Stimulated activated CD8-positive, alpha-beta memory T cell treated with anti-CD3 and anti-CD28 coated beads, Interleukin-2, amount 100 ng/mL, for 48 hours (primary cell): ENCODE measurements at places on chromosomes 4 and X.

- no peak for DNase-seq
These were observed 473 bp upstream of the VAMP7 start for GRCh38 chrX:155880586-155881157.

DNA sequence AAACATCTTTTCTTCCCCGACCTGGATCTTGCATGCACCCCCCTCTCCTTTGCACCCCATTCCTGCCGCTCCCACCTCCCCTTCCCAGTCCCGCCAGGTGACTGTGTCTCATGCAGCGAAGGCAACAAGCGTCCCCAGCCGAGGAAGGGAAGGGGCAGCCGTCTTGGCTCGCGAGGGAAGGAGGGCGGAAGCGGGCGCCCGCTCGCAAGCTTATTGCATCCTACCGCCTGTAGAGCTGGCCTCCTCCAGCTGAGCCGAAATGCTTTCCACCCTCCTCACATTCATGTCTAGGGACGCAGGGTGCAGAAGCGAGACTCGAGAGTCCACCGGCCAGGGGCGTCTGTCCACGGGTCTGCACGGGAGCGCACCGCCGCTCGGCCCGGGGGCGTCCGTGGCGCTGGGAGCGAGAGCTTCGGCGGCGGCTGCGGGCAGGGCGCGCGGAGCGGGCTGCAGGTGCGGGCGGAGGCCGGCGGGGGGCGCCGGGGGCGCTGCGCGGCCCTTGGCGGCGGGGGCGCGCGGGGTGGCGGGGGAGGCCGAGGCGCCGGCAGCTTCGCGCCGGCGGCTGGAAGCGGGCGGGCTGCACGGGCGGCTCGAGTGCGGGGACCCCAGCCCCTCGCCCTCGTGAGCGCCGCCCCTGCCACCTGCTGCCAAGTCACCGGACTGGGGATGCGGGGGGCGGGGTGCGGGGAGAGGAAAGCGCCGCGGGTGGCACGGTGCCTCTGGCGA, at the start of gene KCNIP4:
KCNIP4 (minus strand) TSS at position 426 of the 726 bp plus-strand sequence.
- no peak for DNase-seq

DNA sequence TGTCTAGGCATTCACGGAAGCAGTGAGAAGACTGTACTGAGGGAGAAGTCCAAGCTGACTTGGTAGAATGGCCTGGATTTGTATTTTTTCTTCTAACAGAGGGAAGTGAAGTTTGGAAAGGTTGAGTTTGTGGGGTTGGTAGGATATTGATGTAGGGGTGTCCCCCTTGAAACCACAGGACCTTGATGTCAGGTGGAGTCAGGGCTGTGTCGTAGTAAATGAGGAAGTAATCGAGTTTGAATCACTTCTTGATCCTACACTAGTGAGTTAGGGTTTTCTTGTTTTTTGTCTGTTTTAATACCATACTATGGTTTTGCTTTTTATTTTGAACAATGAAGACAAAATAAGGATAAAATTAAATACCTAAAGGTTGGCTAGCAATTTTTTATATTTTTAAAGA, 30.1 kb upstream of the ANAPC4 start:
- DNase-seq: no peak

- DNase-seq: no peak
These were observed 1.8 kb downstream of the NOP14 start for GRCh38 chr4:2961421-2961810.

GRCh38 chr4:127997534-127998388, 32.6 kb downstream of the ABHD18 start:
- no peak for DNase-seq

- no peak for DNase-seq
These were observed 53.5 kb upstream of the SMIM31 start for GRCh38 chr4:164700471-164700870.

DNA sequence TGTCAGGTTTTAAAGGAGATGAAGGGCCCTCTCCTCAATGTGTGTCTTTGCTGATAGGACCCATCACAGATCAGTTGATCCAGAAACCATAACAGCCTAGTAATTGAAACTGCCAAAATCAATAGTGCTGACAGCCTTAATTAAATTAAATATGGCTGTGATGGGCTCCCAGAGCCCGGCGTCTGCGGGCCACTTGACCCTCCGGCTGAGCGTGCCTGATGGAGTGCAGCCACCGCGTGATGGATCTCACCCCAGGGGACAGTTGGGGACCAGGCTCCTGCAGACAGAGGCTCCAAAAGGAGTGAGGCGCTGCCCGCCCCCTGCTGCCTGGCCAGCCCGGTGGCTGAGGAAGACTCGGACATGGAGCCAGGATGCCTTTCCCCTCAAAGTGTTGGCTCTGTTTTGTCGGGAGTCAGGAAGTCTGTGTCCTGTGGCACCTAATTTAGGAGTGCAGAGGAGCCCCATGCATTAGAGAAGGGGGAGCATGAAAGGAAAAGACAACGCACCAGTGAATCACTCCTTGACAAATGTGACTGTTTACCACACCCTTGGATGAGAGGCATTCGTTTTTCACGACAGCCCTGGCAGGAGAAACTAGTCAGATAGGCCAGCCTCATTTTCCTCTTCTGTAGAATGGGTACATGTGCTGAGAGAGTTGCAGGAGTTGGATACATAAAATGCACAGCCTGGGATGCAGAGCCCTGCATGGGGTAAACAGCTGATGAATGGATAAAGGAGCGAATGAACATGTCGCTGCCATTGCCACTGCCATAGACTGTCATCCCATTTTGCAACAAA, 40.9 kb upstream of the MSX1 start:
- no peak for DNase-seq

DNA sequence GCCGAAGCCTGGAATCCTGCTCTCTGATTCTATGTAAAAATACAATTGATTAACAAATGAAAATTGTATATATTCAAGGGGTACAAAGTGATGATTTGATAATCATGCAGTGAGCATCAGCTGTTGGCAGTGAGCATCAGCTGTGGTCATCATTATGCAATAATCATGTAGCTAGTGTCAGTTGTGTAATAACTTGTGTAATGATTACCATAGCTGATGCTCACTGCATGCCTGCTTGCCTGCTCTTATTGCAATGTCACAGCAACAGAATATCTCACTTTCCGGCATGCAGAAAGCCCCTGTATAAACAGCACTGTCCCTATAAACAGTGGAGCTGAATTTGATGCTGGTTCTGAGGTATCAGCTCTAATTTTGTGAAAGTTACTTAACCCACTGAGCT, 46.8 kb downstream of the SULT1B1 start:
- DNase-seq: no peak

GRCh38 chrX:155612312-155613224, at the start of gene TMLHE:
Gene TMLHE, minus strand, starts transcription at chrX:155612952. Its CDS starts 67,676 bp downstream, at chrX:155545276.
- DNase-seq: peak; percentile 52

DNA sequence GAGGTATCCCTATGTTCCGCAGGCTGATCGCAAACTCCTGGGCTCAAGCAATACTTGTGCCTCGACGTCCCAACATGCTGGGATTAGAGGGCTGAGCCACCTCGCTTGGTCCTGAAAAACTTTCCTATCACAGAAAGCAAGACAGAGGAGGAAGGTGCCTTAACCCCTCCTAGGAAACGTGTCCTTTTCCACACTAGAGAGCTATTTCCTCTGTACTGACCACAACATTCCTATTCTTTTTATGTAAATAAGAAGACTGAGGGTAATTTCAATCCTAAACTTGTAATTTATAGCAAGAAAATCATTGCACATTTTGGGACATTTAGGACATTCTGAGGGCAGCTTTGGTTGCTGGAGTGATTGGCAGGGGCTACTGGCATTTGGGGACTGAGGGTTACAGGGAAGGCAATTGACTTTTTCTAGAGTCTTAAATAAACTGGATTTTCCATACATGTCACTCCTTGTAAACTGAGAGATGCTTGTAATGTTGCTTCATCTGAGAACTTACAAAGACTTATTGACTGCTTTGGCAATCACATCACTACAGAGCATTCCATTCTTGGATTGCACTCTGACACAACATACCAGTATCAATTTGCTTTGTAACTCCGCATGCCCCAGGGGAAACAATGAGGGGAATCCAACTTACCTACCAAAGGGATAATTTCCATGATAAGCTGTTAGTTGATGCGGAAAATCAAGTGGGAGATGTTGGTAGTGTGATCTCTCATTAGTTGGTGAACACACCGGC, 15.6 kb downstream of the XAGE3 start:
- DNase-seq: no peak

DNA sequence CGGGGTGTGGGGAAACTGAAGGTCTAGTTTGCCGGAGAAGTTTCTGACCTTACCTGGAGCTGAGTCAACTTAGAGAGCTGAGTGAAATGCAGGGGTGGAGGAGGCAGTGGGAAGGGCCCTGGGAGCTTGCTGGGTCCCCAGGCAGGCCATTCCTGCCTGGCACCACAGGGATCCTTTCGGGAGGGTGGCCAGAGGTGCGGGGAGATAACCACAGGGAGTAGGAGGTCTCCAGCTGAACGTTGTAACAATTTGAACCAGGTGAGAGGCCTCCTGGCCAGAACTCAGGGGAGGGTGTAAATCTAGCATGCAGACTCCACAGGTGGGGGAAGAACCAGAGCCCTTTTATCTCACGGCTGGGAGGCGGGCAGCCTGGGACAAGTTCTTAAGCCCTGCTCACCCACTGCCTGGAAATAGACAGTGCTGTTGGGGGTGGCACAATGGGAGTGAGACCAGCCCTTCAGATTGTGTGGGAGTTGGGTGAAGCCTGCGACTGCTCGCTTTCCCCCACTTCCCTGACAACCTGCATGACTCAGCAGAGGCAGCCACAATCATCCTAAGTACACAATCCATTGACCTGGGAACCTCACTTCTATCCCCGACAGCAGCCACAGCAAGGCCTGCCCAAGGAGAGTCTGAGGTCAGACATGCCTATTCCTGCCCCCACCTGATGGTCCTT, 247.4 kb downstream of the ADGRA3 start:
- DNase-seq: no peak

- DNase-seq: no peak
These were observed 1415.8 kb upstream of the TENM3 start for GRCh38 chr4:180827232-180828009.

- DNase-seq: no peak
These were observed 54.3 kb upstream of the TET2 start for GRCh38 chr4:105092356-105092755.

GRCh38 chrX:69093960-69094871, 71.0 kb downstream of the PJA1 start:
- no peak for DNase-seq

DNA sequence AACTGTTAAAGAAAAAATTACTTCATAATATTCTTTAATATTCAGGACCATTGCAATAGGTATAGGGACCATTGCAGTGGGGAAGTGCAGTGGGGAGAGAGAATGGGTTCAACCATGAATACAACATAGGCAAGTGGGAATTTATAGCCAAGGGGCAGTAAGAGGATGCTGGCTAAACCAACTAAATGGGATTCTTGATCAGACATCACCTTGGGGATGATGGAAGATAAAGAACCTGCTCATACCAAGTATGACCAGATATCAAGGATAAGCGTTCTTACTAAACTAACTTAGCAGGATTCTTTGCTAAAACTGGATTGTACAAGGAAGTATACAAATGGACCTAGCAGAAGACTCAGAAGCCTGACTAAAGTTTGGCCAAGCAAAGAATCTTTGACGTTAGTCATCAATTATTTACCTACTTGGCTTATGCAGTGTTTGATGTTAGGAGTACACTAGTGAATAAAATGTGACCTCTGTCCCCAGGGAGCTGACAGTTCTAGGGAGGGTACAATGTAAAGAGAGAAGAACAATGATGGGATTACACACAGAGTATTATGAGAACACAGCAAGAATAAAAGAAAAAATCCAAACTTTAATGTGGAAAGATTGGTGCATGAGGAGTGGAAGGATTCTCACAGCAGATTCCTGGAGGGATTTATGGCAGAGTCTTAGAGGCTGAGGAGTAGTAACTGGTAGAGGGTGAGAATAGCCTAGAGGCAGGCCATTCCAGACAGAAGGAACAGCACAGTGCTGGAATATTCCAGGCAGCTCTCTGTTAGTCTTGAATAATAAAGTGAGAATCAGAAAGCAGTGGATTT, 54.7 kb upstream of the MYOZ2 start:
- DNase-seq: no peak

GRCh38 chr4:6327220-6327917, 57.7 kb downstream of the WFS1 start:
- peak; percentile 76 for DNase-seq

GRCh38 chrX:6707497-6707896, 172.6 kb upstream of the VCX3A start:
- DNase-seq: no peak

- no peak for DNase-seq
These were observed 265.4 kb upstream of the SLC7A11 start for GRCh38 chr4:138507522-138507921.

DNA sequence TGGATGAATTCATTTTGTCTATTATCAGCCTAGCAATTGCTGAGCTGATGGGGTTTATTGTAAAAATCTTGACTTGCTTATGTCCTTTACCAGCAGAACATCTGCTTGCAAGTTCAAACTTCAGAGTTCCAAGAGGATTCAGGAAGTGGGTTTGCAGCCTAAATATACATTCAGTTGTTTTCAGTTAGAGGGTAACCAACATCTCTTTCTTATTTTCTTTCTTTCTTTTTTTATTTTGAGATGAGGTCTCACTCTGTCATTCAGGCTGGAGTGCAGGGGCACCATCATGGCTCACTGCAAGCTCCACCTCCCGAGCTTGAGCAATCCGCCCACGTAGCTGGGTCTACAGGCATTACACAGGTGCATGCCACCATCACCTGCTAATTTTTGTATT, 31.4 kb upstream of the FHL1 start:
- no peak for DNase-seq

- no peak for DNase-seq
These were observed 25.1 kb downstream of the ARL13A start for GRCh38 chrX:100994352-100995281.

- no peak for DNase-seq
These were observed 56.9 kb downstream of the USO1 start for GRCh38 chr4:75781305-75781704.

- no peak for DNase-seq
These were observed 215.1 kb downstream of the DCHS2 start for GRCh38 chr4:154276496-154276895.

DNA sequence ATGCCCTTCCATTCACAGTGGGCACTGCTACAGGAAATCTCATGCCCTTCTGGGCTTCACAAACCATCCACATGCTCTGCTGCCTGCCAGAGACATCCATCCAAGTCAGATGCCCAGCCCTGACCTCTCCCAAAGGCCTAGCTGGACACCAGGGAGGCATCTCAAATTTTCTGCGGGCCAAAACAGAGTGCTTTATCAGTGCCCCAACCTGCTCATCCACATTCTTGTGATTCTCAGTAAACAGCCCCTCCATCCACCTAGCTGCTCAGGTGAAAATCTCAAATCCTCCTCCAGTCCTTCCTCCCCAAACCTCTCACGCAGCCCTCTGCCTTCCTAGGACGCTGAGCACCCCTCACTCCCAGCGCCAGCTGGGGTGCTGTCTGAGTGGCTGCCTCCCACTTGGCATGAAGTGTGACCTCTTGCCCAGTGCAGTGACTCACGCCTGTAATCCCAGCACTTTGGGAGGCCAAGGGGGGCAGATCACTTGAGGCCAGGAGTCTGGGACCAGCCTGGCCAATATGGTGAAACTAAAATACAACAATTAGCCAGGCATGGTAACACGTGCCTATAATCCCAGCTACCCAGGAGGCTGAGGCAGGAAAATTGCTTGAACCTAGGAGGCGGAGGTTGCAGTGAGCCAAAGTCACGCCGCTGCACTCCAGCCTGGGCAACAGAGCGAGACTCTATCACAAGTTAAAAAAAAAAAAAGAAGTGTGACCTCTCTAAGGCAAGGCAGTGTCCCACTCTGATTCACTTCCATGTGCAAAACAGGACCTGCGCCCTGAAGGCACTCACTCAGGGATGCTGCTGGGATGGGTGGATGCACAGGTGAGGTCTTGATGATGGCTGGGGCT, 1.7 kb upstream of the AFAP1 start:
- DNase-seq: no peak
